Activated T-helper 2 cell treated with anti-CD3 and anti-CD28 coated beads, Interferon-gamma antibody, Interleukin-2, Interleukin-4, amounts not matched to agents 10 μg/mL and 5 μg/mL and 100 μg/mL, durations not matched to agents 14 hours and 24 hours and 36 hours (primary cell): ENCODE measurements at places on chromosomes 1 and 21. TPM values are rescaled to one million over a fixed set of nuclear protein-coding genes. Genes with fewer than 3 reads are reported as not detected.

Gene C1QTNF12
- 3.5 and 3.7 TPM in 2 replicates for total RNA-seq

DNA sequence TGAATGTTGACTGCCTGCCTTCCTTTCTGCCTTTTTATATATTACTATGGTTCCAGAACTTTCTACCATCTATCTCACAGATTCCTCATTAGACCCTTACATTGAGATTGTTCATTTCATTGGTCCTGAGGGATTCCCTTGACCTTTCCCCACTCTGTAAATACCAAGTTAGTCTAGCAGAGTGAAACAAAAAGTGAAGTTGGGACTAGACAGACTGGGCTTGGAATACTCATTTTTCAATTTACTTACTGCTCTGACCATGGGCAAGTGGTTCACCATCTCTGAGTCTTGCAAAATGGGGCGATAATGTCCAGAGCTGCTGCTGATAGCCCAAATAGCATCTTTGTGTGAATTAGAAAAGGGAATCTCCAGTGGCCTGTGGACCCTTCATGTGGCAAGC is 38.8 kb downstream of the XCL2 start:
- no peak for DNase-seq

DNA sequence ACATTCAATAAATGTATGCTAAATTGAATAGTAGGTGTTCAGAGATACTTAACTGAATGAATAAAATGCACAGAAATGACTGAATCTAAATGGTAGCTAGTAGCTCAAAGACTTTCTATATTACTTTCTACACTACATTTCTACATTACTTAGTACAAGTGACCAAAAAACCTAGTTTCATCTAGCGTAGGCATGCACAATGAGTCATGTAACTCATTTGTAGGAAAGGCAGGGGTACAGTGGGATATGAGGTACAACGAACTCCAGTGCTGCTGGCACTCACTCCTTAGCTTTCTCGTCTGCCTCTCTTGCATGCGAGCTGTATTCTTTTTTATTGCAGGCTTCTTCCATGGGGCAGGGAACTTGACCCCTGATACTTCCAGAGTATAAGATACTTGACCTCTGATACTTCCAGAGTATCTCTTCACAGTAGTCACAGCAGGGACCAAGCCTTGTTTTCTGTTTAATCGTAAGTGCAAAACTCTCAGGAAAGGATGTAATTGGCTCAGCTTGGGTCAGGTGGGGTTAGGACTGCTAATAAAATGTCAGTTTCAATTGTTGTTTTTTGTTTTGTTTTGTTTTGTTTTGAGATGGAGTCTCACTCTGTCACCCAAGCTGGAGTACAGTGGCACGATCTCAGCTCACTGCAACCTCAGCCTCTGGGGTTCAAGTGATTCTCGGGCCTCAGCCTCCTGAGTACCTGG is 4.9 kb upstream of the ATP2B4 start:
- DNase-seq = no peak

DNA sequence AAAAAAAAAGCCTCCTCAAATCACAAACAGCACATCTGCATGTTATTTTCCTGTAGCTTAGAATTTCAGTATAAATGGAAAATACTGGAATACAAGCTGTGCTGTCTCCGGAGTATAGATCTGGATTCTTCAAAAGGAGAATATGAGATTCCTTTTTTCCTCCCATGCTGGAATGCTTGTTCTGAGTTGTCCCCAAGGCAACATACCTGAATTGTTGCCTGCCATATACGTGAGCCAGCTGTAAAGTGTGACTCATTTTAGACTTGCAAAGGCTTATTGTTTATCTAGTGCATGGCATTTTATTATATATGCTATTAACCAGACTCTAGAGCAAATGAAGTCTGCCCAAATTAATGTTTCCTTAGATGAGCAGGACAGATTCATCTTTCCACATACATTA is 95.0 kb upstream of the C1orf105 start:
- no peak for DNase-seq

Gene CACHD1
- total RNA-seq = 0.14 TPM in 2 replicates
